Skeletal muscle cell (primary cell): ENCODE measurements at places on chromosomes 1 and 21.

DNA sequence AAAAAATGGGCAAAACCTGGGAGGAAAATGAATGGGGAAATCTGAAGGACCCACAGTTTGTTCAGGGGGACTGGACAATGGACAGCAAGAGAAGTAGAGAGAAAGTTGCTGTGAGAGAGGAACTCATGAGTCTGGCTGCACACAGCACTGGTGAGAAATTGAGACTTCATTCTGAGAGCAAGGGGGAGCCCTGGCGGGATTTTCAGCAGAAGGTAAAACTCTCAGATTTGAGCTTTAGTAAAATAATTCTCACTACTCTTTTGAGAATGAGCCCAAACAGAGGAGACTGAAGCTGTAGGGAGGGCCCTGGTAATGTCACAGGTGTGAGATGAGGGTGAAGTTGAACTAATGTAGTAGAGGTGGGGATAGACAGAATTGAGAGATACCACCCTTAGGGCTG lies 438.6 kb downstream of the OMA1 start:
- DNase-seq = no peak

- DNase-seq = no peak
These were observed 99.1 kb upstream of the CHRM3 start for GRCh38 chr1:239287296-239287695.

DNA sequence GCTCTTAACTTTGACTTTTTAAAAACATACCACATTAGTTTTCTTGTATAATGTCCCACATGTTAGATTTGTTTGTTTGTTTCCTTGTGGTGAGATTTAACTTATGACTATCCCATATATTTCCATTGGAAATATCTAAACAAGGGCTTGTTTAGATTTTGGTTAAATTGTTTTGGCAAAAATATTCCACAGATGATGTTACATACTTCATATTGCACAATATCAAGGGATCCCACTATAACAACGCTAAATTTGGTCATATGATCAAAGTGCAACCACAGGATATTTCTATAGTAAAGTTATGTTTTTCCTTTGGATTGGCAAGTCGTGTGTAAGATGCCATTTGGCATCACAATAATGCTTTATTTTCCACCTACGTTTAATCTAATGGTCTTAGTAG lies 396.7 kb downstream of the TGFB2 start:
- no peak for DNase-seq

- DNase-seq = no peak
These were observed 383.3 kb upstream of the KAZN start for GRCh38 chr1:14215151-14215550.

- DNase-seq = no peak
These were observed 145.1 kb downstream of the PTPRU start for GRCh38 chr1:29381426-29381825.

DNA sequence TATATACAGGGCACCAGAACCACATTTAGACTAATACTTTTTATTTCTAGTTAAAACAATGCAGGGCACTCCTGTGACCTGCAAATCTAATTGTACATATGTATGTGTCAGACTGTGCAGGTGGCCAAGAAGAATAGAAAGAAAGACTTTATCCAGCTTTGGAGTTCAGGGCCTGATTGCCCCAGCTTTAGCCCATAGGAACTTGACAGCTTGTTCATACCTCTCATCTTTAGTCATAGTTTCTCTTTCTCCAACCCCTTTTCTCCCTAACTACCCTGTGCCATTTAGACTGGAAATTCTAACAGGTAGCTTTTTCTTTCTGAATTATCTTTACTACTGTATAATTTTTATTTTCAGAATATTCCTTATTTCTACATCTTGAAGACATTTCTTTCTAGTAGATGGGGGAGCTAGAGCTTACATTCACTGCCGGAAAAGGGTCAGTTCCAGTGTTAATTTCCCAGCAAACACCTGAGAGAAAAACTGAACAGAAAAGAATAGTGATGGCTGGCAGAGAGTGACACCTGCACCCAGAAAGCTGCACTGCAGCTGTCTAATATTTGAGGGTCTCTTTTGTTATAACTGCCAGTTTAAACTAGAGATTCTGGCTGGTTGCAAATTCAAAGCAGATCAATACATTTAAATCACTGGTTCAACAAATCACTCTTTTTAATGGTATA lies 8.4 kb downstream of the YBX1 start:
- no peak for DNase-seq
